ENCODE measurements at places on chromosomes 1 and 21.

- no peak for DNase-seq
Observed at GRCh38 chr1:50418600-50419109, 4.6 kb downstream of the DMRTA2 start.

DNA sequence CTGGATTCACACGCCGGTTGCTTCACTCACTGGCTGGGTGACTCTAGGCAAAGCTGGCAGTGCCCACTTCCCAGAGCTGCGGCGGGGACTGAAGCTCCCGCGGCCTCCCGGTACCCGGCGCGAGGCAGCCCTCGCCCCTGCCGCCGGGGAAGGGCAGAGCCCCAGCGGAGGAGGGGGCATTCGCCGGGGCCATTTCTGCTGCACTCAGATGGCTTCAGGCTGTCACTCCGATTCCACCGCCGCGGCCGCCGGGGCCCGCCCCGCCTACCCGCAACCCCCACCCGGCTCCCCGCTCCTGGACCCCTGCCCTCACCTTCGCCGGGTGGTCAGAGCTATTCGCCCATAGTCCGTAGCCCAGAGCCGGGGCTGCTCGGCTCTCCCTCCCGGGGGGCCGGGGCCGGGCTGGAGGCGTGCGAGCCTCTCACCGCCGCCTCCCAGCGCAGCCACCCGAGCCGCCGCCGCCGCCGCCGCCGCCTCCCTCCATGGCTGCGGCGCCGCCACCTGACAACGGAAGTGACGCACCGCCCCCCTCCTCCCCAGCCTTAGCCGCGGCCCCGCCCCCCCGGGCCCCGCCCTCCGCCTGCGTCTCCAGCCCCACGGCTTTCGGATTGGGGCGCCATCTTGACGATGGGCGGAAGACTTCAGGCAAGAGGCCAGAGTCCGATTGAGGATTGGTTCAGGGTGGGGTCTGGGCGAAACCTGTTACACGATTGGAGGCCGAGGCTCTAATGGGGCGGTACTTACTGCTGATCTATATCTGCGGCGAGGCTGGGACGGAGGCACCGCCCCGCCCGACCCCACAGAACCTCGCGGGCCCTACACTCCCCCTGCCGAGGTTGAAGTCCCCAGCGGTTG lies at the start of gene STK40:
Gene STK40 (minus strand): TSS at position 515 of the 855 bp plus-strand sequence. CDS start 24,592 bp downstream, outside the sequence.
- peak; percentile 100 for DNase-seq

DNA sequence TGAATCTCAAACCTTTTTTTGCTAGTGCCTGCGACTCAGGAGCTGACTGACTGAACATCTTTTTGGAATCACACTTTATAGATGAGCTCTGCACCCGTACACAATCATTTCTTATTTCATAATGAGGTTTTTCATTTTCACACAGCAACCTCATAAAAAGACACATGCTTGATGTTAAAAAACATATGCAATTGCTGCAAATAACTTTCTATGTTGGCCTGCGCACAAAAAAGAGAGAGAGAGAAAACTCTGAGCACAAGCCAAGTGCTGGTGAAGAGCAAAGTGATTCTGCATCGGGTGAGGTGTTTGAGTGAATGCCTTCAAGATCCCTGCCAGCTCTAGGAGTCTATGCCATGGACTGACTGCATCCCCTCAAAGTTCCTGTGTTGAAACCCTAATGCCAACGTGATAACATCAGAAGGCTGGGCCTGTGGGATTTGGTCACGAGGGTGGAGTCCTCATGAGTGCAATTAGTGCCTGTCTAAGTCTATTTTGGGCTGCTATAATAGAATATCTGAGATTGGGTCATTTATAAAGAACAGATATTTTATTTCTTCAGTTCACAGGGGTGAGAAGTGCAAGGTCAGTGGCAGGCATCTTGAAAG lies 36.6 kb downstream of the C1orf87 start:
- peak; percentile 17 for DNase-seq

DNA sequence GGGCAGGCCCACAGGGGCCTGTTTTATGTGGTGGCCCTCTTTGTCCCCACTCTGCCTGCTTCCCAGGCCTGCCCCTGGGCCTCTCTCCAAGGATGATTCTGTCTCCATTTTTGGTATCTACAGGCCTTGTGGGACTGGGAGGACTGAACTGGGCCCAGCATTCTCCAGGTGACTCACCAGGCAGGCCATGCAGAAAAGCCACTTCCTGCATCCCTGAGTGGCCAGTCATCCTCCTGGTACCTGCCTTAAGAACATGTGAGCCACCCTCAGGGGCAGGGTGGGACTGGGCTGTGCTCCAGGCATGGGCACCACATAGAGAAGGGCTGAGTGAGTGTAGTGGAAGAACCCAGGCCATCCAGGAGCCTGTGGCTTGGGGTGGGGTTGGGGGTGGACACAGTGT lies 20.0 kb upstream of the BCAR3 start:
- DNase-seq = no peak

DNA sequence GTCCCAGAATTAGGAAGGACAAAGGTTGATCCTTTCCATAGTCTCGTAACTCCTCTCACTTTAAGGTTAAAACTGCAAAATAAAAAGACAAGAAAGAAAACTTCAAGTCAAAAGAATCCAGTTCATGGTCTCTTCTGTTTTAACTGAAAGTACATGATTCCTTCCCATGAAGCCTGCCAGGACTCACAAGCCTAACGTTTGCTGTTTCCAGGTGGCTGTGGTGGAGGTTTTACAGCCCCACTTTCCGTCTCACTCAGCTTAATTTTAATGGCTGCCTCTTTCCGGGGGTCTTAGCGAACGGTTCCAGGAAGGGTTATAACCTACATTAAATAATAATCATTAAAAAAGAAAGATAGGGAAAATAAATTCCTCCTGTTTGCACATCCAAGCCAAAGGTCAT lies 136.8 kb upstream of the SPAG17 start:
- DNase-seq = no peak

GRCh38 chr1:1243807-1244191 lies 2.7 kb downstream of the C1QTNF12 start:
- no peak for DNase-seq

DNA sequence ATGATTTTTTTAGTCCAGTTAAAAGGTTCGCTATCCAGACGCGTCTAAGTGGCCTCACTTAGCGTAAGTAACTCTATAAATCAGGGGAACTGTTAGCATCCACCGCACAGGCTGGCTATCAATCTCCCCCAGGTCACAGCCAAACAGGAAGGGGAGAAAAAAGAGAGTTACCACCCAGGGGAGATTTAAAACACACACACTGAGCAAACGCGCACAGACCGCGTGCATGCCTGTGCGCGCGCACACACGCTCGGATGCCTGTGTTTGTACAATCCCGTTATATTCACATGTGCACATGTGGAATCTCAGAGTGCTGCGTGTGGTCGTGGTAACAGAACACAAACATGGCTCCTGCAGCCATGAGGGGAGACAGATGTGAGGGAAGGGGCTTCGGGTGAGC lies 125.4 kb downstream of the CASZ1 start:
- peak; percentile 10 for DNase-seq

GRCh38 chr1:3803905-3804626 lies 7.8 kb upstream of the LRRC47 start:
- DNase-seq = peak; percentile 45

DNA sequence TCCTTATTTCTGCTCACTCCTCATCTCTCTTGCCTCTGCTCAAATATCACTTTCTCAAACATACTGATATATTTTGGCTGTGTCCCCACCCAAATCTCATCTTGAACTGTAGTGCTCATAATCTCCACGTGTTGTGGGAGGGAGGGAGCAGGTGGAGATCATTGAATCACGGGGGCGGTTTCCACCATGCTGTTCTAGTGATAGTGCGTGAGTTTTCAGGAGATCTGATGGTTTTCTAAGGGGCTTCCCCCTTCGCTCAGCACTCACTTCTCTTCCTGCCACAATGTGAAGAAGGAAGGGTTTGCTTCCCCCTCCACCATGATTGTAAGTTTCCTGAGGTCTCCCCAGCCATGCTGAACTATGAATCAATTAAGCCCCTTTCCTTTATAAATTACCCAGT lies 26.6 kb downstream of the ZBTB8OS start:
- DNase-seq = peak; percentile 48

DNA sequence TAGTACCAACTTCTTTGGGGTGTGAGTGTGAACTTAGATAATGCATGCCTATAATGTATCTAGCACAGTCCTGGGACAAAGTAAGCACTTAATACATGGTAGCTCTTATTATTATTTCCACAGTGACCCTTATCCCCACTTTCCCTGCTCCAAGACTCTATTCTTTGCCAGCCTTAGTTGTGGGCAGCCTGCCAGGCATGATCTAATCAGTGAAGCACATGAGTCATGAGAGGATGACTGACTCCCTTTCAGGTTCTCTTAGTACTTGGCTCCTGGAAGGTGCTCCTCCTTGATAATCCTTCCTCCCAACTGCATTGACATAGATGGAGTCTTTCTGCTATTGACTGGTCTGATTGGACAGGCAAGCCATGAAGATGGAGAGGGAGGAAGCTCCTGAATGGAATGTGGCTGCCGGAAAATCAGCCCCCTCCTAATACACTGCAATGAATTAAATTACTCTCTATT lies 17.4 kb upstream of the GNG12 start:
- DNase-seq = no peak

GRCh38 chr21:36654324-36654723 lies 44.6 kb upstream of the SIM2 start:
- no peak for DNase-seq

DNA sequence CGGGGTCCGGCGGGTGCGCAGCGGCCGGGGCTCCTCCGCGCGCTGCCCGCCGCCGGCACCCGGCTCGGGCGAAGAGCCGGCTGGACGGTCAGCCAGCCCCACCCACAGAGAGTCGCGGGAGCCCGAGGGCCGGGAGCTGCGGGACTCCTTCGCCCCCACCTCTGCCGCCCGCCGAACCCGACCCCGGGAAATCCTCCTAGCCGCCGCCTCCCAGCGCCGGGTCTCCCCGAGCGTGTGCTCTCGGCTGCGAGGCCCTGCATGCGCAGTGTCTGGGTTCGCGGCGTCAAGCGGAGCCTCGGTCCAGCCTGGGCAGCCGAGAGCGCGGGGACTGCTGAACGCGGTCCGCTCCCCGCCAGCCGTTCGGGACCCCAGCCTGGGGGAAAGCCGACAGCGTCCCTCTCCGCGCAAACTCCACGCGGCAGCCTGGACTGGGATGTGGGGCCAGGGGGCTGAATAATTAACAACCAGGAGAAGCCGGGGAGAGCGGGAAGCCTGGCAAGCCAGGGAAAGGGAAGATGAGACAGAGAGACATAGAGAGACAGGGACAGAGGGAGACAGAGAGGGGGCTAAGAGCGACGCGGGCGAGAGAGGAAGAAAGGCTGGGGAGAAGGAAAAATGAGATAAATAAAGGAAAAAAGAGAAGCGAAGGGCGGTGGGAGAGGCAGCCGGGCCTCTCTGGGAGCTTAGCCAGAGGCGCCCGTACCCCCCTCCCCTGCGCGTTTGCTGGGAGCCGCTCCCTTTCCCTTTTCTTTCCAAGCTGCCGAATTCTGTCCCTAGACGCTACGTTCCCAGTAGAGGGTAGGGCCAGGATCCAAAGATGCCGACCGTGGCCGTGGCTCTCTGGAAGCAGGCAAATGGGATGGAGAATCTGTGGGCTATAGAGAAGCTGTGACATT lies 64.2 kb downstream of the MEF2D start:
- no peak for DNase-seq

DNA sequence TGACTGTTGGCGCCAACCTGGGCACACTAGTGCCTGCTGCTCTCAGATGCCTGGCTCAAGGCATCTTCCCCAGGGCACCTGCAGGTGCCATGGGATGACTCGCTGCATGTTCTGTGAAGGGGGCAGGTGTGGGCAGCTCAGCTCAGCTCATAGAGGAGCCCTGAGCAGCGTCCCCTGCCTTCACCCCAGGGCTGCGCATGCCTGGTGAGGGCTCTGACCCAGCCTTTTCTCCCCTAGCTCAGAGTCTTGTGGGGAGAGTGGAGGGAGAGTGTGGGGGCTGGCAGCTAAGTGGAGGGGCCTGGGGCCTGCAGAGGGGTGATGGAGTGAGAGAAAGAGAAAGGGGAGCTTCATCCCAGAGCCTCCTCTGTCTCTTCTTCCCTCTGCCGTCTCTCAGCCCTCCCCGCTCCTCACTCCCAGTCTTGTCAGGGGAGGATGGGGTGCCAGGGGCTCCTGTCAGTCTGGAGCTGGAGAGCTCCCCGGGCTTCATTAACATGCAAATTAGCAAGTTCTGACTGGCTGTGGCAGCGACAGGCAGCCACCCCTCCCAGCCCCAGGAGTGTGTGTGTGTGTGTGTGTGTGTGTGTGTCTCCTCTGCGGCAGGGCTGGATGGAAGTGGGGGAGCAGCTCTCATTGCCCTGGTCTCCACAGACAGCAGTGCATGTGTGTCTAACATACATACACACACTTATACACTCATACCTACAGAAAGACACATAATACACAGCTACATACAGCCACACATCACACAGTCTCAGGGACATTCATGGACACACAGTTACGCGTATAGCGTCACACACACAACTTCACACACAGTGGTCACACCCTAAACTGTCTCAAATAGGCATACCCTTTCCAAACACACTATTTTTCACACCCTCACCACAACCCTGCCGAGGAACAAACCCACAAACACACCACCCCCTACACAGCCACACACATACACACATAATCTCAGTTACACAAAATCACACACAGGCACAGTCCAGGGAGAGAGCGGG lies 34.0 kb downstream of the FOXO6 start:
- DNase-seq = peak; percentile 50

DNA sequence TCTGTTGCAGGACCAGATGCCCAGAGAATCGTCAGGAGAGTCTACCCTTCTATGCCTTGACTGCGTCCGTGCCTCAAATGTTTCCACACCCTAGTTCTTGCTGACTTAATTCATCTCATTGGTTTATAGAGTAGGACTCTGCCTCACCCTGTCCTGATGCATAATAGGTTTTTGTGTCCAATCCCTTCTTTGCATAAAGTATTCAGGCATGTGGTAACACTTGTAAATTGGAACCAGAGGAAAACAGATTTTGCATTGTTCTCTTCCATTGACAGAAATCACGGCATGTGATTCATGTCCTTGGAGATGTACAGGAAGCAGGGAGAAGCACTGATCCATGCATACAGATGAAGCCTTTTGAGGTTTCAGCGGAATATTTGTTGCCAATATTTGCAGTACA lies 29.5 kb downstream of the PLPPR5 start:
- no peak for DNase-seq

- DNase-seq = peak; percentile 29
Observed at GRCh38 chr1:60564916-60565750, 491.6 kb upstream of the C1orf87 start.
